Placental pericyte (primary cell): ENCODE measurements at places on chromosomes 3 and 15. TPM values are rescaled to one million over a fixed set of nuclear protein-coding genes. Genes with fewer than 3 reads are reported as not detected.

Gene LRRC2
- 1.4 and 6.6 TPM in 2 replicates for total RNA-seq

Gene GOLGA6L9
- 1.0 and 4.8 TPM in 2 replicates for total RNA-seq

Gene KLHL6
- total RNA-seq = under 0.01 TPM in 1 of 2 replicates, not detected in the other

Gene CNTN4
- 2.6 and 4.0 TPM in 2 replicates for total RNA-seq

Gene RBPMS2
- 0.22 TPM in 1 of 2 replicates, not detected in the other for total RNA-seq
